Small intestine (tissue), 16 donors: ENCODE measurements at places on chromosomes 2 and 18. TPM values are rescaled to one million over a fixed set of nuclear protein-coding genes. Genes with fewer than 3 reads are reported as not detected.

DNA sequence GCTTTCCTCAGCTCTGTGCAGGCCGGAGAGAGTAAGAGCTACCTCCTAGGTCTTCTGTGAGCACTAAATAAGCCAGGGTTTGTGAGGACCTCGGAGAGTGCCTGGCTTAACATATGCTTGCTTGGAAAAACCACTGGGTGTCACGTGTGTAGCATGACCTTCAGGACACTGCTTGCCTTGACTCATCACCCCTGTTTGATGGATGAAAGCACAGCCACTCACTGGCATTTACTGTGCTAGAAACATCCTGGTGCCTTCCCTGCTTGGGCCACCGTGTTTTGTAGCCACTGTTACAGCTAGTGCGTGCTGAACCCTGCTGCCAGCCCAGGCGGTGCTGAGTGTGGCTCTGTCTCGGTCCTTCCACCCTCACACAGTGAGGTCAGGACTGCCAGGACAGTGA, 34.8 kb upstream of the ITM2C start:
- no peak for DNase-seq

- no peak for DNase-seq
Measured at GRCh38 chr18:25866331-25866730, 224.1 kb downstream of the SS18 start.

- no peak for DNase-seq
Measured at GRCh38 chr18:55587418-55588110, 428 bp downstream of the TCF4 start.

GRCh38 chr2:117058366-117058765, 756.1 kb upstream of the DDX18 start:
- DNase-seq, result no peak

- no peak for DNase-seq
Measured at GRCh38 chr2:203840655-203841205, 26.8 kb upstream of the CTLA4 start.

ACADL gene
- polyA plus RNA-seq, result not detected

DNA sequence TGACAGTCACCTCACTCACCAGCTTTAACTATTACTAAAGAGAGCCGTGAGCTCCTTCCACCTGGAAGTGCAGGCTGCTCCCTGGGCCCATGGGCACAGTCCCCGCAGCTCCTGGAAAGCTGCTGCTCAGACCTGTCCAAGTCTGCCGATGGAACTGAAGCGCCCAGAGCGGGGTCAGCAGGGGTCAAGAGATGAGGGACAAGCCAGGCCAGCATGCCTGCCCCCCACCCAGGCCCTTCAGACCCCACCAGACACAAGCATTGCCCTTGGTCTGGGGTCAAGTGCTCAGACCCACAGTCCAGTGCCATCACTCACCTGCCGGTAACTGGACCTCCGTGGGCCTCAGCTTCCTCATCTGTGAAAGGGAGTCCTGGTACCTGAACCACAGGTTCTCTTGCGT, 59.9 kb downstream of the BIN1 start:
- no peak for DNase-seq

C2orf78 gene
- polyA plus RNA-seq, result not detected

- no peak for DNase-seq
Measured at GRCh38 chr2:155377931-155378444, 679.5 kb downstream of the KCNJ3 start.

DNA sequence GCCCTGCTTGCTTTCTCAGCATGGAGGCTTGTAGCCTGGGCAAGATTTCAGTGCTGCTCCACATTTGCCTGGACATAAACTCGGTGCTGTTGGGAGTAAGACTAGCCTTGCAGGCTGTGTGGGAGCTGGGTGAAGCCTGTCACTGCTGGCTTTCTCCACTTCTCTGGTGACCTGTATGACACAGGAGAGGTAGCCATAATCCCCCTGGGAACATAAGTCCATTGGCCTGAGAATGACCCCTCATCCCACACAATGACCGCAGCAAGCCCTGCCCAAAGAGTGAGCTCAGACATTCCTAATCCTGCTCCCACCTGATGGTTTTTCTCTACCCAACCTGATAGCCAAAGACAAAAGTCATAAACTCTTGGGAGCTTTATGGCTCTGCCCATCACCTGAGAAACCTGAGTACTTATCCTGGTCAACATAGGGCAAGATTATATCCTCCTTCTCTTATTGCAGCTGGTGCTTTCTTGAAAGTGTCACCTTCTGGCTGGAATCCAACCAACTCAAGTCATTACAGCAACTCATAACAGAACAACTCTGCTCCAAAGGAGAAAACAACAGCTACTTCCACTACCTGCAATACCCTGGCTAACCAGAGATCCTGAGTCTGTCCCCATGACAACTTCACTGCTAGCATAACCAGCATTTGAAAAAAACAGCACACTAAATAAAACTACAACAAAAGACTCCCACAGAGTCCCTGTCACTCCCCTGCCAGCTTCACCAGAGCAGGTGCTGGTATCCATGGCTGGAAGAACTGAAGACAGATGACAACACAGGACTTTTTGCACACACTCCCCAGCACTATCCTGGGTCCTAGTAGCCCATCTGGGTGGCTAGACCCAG, 834.4 kb upstream of the DDX18 start:
- DNase-seq, result no peak

SLC11A1 gene
- polyA plus RNA-seq, result 0.87 TPM

HOXD12 gene
- not detected for polyA plus RNA-seq

PPP4R1 gene
- 45.8 TPM for polyA plus RNA-seq

DNA sequence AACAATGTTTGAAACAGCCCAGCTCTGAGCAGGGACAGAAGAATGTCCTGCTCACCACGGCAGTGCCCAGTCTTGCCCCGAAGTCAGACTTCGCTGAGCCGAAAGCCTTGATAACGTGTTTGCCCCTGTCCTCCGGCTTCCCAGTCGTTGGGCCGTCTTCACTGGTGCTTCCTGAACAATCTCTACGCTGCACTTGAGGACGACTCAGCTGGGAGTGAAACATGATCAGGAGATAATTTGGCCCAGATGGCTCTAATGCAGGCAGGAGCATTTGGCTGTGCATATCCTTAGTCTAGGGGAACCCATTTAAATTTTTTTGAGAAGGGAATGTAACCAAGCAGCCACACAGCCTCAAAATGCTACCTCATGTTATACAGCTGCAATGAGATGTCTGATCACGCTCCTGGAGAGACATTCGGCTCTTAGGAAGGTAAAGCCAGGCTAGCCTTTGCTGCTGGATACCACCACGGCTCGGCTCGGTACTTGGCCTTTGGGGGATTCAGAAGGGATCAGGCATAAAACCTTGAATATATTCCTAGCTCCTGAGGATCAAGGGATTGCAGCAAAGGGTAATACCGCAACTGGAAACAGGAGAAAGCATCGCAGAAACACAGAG, 43.6 kb downstream of the FECH start:
- DNase-seq, result no peak

DNAH7 gene
- polyA plus RNA-seq, result 0.10 TPM

SP140 gene
- polyA plus RNA-seq, result 1.5 TPM

DNA sequence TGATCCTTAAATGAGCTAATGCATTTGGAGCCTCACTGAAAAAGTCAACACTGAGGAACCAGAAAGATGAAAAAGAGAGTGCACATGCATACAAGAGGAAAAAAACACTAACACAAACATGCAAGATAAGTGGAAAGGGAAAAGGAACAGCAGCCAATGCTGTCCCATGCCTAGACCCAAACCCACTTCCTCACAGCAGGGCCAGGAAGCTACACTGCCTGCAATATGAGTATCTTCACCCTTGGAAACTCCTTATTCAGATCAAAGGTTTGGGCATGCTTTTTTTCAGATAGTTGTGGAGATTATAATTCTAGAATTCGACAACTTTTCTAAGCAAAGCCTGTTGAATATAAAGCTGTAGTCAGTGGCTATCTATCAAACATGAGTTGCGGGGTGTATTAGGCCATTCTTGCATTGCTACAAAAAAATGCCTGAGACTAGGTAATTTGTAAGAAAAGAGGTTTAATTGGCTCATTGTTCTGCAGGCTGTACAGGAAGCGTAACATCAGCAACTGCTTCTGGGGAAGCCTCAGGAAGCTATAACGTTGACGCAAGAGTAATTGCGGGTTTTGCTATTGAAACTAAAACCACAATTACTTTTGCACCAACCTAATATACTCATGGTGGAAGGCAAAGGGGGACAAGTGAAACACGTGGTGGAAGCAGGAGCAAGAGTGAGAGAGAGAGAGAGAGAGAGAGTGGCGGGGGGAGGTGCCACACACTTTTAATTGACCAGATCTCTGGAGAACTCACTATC, 138.2 kb downstream of the MBD2 start:
- peak; percentile 32 for DNase-seq

IL36G gene
- not detected for polyA plus RNA-seq

GRCh38 chr2:68246396-68246795, 5.9 kb downstream of the PPP3R1 start:
- no peak for DNase-seq

GRCh38 chr2:150983314-150983897, 278.3 kb downstream of the RBM43 start:
- DNase-seq, result no peak

- DNase-seq, result peak; percentile 4
Measured at GRCh38 chr2:42474765-42475454, 18.9 kb downstream of the KCNG3 start.

GRCh38 chr18:50401295-50401694, 26.4 kb downstream of the SKA1 start:
- peak; percentile 50 for DNase-seq

DNA sequence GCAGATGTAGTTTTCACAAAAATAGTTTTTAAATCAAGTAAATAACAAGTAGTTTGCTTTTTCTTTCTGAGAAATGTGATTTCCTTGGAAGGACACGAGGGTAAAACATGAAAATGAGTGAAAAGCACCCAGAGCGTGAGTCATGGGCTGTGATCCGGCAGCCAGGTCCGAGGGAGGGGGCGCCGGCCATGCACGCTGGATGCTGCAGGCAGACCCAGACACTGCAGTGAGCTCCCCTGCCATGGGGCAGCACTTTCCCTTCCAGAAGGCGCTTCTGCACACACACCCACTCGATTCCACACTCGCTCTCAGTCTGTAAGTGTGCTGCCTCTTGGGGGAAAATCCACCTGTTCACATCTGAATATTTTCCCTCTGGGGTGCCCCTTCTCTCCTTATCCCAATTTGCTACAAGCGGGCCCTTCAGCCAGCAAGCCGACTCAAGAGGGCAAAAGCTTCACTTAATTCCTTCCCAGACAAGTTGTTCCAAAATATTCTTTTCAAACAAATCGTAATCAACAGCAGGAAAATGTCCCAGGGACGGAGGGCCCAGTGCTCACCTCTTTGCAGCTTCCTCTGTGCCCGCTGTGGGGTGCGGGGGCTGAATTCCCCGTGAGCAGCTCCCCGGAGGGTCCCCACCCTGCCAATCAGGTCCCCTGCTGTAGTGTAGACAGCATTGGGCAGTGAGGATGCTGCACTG, 87.0 kb upstream of the ID2 start:
- no peak for DNase-seq

ERICH2 gene
- polyA plus RNA-seq, result not detected

DNA sequence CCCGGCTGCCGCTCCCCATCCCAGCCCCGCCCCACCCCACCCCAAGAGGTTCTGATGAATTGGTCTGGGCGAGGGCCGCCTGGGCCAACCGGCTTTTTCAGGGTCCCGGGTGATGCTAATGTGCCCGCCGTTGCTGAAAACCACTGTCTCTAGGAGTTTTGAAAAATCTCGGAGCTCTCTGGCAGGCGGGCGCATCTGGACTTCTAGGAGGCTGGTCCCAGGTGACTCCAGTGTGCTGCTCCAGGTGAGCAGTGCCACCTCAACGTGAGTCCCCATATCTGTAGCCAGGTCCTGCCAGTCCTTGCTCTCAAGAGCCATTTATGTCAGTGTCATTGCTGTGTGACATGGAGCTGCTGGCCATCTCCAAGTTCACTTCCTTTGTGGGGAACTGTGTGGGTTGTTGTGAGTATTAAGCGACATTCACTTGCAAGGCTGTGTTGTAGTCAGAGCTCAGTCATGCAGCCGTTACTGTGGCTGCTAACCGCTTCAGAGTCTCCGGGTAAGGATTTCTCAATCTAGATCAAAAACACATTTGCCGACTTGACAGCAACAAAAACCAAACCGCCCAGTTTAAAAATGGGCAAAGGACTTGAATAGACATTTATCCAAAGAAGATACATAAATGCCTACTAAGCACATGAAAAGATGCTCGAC, at the start of gene RFX8:
RFX8 (minus strand) TSS at position 382 of the 654 bp plus-strand sequence. CDS start 8,264 bp downstream, outside the sequence.
- no peak for DNase-seq

DNA sequence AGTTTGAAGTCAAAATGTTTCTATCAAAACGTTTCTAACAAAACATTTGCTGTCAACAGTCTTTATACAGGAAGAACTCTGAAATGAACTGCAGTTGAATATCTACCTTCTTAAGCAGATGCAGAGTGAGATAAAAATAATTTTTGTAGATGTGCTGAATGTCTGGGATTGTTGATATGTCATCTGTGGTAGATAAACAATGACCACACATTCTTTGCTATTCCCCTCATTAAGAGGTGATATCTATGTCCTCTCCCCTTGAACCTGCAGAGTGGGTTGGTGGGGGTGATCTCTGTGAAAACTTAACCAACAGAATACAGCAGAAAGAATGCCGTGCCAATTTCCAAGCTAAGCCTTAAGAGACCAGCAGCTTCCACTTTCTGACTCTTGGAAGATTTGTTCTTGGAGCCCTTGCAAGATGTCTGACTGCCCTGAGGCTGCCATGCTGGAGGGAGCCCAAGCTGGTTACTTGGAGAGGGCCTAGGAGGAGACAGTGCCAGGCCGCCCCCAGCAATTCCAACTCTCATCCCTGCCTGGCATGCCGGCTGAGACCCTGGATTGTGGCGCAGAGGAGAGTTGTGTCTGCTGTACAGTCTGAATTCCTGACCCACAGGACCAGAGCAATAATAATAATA, 80.8 kb downstream of the COLEC12 start:
- DNase-seq, result no peak

GRCh38 chr2:23734416-23734815, 192.5 kb downstream of the ATAD2B start:
- DNase-seq, result no peak

IL36RN gene
- polyA plus RNA-seq, result not detected

SLC14A1 gene
- not detected for polyA plus RNA-seq

CARF gene
- 9.3 TPM for polyA plus RNA-seq

DNA sequence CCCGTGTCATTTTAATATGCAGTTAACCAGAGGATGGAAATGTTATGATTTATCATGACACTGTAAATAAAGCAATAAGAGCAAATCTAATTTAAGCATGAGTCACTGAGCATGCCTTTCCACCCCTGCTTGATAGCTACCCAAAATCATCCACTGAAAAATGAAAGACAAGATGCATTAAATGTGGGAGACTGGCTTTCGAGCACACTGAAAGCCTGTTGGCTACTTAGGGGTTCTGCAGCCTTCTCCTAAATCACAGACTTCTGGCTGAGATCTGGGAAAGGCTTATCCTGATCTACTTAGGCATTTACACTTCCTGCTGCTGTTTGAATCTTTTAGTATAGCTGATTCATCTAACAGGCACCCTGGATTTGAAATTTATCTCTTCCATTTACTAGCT, 778.3 kb upstream of the CDH7 start:
- no peak for DNase-seq
